ENCODE measurements at places on chromosomes 2 and 18.

DNA sequence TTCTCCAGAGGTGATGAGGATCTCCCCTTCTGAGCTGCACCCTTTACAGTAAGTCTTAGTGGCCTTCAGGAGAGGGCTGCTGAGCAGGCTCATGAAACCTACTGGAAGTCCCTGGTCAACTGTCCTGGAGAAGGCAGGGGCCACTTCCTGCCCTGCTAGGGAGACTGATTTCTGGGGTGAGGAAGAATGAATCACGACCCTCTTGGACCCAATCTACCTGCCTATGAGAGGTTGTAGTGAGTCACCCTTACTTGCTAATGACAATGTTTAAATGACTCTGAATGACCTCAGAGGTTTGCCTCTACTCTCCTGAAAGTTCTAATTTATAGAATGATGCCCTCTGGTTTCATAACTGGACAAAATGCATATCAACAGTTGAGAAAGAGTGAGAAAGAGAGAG lies 79.4 kb upstream of the FAM136A start:
- DNase-seq = no peak

- peak; percentile 53 for DNase-seq
Measured at GRCh38 chr2:25877431-25878360, 591 bp downstream of the ASXL2 start.

DNA sequence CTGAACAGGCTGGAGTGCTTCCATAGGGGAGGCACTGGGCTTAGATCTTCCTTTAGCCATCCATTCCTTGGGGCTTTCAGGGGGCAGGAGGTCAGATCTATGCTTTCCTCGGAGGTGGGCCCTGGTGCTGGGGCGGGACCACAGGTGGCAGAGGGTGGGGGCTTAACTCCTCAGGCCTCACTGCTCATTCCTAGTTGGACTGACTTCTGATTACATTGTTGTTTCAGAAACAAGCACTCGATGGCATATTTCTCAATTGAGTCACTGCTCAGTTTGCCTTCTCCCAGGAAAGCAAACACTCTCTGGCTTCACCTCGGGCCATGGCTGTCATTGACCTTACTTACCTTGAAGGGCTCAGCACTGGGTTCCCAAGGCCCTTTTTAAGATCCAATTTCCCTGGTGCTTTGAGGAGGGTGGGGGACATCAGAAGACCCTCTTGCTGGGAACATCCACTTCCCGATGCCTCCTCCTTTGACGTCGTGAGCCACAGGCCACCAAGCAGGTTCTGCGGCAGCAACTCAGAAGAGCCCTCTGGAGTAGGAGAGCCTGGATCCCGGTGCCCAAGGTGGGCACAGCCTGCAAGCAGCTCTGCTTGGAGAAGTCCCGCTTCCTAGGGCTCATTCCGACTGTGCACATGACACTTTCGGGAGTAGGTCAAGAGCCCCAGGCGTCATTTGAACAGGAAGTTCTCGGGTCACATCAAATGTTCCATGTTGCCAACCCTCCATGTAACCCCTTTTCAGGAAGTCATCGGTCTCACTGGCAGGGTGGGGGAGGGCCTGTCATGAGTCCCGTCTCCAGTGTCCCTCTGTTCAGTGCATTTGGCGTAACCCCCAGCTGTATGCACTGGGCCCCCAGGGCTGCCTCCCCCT lies 40.6 kb downstream of the SDC1 start:
- no peak for DNase-seq

- no peak for DNase-seq
Measured at GRCh38 chr18:62479574-62479973, 43.3 kb upstream of the ZCCHC2 start.

- DNase-seq = no peak
Measured at GRCh38 chr2:143152637-143153036, 23.4 kb downstream of the ARHGAP15 start.

- DNase-seq = no peak
Measured at GRCh38 chr2:60295636-60295962, 257.9 kb downstream of the BCL11A start.

- peak; percentile 11 for DNase-seq
Measured at GRCh38 chr18:66749030-66749429, 145.1 kb upstream of the CDH19 start.

GRCh38 chr2:149466635-149467034 lies 120.9 kb downstream of the MMADHC start:
- no peak for DNase-seq

DNA sequence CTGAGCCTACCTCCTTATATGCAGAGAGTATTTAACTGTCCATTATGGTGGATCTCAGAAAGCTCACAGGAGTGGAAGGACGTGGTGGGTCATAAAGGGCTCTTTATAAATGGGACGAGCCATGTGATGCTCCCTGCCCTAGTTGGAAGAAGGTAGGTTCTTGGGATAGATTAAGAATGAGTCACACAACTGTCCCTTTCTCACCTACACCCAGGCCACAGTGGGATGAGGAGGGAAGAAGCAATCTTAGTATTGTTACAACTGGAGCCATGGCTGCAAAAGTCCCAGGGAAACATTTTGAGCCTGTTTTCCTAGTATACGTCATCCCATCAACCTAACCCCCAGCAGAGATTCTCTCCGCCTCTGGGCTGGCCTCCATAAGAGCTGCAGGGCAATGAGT lies 229.9 kb downstream of the TTC32 start:
- DNase-seq = no peak

DNA sequence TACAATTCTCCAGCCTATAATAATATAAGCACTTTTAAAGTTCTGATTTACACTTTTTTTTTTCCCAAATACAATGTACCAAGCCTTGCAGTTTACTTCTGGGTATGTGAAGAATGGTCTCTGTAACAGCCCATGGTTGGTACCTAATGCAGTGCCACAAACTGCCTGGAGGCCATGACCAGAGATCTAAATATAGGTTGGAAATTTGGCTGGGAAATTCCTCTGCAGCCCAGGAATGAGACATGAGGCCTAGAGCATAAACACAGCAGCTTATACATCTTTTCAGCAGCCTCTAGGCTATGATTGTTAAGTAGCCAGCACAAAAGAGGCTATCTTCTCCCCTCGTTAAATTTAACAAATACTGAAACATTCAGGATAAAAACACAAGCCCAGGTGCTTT lies 432.0 kb upstream of the FAM98A start:
- no peak for DNase-seq

DNA sequence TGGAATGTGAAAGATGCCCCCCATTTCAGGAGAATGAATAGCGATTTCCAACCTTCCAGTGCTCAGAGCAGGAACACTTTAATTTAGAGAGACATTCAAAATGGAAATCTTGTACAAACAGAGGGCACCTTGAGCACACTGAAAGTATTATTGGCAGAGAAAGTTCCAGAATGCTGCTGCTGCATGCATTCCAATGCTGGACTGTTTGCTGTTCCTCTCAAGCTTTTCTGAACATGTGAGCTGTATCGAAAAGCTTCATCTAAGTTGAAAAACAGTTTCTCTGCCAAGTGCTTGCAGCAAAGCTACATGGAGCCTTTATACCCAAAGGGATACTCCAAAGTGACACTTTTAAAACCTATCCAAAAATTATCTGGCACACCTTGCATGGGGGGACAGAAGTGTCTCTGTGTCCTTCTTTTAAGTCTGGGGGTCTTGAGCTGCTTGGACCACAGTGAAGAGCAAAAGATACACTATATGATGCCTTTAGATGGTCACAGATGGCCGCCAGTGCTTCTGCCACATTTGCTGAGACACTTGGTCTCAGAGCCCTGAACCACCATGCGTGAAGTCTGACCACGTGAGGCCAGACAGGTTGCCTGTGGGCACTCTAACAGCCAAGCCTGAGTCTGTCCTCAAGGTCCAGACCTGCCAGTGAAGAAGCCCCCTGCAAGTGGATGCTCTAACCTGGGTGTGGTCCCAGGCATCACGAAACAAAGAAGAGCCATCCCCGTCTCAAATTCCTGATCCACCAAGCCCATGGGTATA lies 18.8 kb downstream of the UXS1 start:
- DNase-seq = no peak
